ENCODE measurements at places on chromosomes 1 and 21. TPM values are rescaled to one million over a fixed set of nuclear protein-coding genes. Genes with fewer than 3 reads are reported as not detected.

- no peak for DNase-seq
These were observed 51.9 kb downstream of the DHX9 start for GRCh38 chr1:182890927-182891610.

DNA sequence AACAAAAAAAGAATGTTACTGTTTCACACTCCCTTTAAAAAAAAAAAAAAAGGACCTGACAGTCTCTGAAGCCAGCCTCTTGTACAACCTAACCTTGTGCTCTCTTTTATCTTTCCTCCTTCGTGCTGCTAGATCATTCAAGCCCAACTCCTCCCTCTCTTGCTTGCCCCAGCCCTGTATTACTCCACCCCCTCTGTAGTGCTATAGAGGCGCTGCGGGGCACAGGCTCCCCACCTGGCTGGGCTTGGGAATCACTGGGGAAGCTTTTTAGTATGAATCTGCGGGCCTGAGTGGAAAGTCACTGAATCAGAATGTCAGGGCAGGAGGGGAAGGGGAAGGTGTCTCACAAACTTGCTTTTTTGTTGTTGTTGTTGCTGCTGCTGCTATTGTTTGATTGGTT, 383.7 kb upstream of the CAMK1G start:
- DNase-seq, result no peak

- DNase-seq, result no peak
These were observed 17.6 kb downstream of the MTFR1L start for GRCh38 chr1:25837262-25837875.

GRCh38 chr1:190084552-190084951, 393.1 kb downstream of the BRINP3 start:
- DNase-seq, result peak; percentile 47

Gene PCSK9
- 2.1 TPM for total RNA-seq

Measured in glutamatergic neuron (in vitro differentiated cells).